T-helper 2 cell (primary cell): ENCODE measurements at places on chromosomes 7 and 10.

DNA sequence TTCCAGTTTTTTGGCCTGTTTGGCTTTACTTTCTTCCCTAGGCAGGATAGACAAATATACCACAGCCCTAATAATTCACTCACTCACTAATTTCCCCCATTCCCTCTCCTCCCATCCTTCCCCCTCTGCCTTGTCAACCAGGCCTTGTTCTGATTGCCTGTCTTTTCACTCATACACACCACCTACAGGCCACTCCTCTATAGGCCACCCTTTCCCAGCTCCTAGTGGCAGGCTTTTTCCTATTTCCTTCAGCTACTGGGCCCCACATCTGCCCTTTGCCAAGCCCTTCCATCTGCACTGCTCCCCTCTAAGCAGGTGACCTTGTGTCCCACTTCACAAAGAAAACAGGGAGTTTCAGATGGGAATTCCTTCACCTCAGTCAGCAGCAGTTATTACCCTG lies 59.8 kb upstream of the MSRB2 start:
- DNase-seq = no peak

- DNase-seq = no peak
Measured at GRCh38 chr10:21603721-21604120, 69.7 kb downstream of the MLLT10 start.

- DNase-seq = no peak
Measured at GRCh38 chr10:113924664-113925063, 70.2 kb downstream of the NHLRC2 start.

DNA sequence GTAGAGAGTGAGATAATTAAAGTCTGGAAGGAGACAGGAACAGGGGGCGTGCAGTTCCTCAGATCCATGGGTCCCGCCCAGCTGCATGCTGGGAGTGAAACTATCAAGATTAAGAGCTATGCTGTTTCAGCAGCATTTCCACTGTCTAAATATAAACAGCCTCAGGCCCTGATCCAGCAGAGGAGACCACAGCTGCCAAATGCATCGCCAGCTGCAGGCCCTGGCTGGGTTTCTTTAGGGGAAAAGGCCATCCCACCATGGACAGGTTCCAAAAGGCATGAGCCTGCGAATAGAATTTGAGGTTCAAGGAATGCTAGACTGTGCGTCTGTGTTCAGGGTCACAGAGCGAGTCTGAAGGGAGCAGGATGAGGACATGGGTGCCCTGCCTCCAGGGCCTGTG lies 411.4 kb downstream of the PAXIP1 start:
- no peak for DNase-seq

- no peak for DNase-seq
Measured at GRCh38 chr10:64098994-64099393, 577.8 kb downstream of the REEP3 start.

GRCh38 chr7:80175744-80176143 lies 41.1 kb downstream of the GNAI1 start:
- DNase-seq = peak; percentile 9

DNA sequence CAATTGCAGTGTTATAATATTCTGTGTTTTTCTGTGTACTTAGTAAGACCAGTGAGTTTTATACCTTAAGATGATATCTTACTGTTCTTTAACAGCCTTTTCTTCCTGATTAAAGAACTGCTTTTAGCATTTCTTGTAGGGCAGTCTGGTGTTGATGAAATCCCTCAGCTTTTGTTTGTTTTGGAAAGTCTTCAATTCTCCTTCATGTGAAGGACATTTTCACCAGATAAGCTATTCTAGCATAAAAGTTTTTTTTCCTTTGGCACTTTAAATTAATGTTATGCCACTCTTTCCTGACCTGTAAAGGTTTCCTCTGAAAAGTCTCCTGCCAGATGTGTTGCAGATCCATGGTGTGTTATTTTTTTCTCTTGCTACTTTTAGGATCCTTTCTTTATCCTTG lies 1059.8 kb downstream of the LRMDA start:
- no peak for DNase-seq

GRCh38 chr7:84100866-84101265 lies 93.7 kb downstream of the SEMA3A start:
- DNase-seq = no peak

DNA sequence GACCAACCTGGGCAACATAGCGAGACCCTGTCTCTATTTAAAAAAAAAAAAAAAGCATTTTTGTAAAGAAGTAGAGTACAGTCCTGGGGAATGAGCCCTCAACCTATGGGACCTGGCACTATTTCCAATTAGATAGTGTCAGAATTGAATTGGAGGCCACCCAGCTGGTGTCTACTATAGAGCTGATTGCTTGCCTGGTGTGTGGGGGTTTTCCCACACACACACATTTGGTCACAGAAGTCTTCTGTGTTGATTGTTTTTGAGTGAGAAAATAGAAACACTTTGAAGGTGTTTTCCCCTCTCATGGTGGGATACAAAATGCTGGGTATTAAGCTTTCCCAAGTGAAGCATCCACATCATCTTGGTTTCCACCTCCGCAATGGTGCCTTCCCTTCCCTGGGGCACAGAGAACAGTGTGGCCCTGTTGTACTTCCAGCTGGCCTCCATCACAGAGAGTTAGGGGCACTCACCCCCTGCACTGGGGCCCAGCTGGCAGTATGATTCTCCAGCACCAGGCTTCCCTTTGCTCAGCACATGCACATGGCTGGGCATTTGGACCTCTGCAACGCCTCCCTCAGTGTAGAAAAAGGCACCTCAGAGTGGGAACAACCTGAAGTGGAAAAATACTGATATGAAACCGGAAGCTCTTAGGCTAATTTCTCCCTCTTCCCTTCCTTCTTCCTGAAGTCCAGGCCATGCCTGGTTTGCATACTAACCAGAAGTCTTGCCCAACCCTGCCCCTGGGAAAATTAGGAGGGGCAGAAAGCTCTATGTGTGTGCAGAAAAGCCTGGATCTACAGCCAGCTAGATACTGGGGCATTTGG lies 10.7 kb upstream of the NFKB2 start:
- DNase-seq = no peak

DNA sequence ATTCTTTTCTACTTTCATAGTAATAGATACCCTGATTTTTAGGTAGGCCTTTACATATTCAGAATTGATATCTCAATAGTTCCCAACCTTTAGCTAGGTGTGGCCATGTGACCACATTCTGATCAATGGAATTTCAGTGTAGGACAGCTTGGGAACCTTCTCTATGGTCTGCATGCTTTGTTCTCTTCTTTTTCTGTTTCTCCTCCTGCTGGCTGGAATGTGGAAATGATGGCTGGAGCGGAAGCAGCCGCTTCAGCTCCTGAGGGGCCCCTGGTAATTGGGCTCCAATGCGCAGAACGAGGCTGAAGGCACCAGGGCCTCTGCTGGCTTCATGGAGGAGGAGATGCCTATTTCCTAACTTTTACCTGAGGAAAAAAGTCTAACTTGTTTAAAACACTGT lies 152.6 kb downstream of the ZMYND11 start:
- DNase-seq = no peak

- no peak for DNase-seq
Measured at GRCh38 chr7:141452911-141453310, 98.3 kb upstream of the AGK start.

- DNase-seq = no peak
Measured at GRCh38 chr10:555281-555680, 134.2 kb downstream of the DIP2C start.

- DNase-seq = no peak
Measured at GRCh38 chr10:12334186-12334530, 15.2 kb upstream of the CAMK1D start.

GRCh38 chr10:69660296-69660695 lies 30.2 kb downstream of the FAM241B start:
- no peak for DNase-seq

- no peak for DNase-seq
Measured at GRCh38 chr10:49158404-49158803, 24.6 kb upstream of the FAM170B start.

DNA sequence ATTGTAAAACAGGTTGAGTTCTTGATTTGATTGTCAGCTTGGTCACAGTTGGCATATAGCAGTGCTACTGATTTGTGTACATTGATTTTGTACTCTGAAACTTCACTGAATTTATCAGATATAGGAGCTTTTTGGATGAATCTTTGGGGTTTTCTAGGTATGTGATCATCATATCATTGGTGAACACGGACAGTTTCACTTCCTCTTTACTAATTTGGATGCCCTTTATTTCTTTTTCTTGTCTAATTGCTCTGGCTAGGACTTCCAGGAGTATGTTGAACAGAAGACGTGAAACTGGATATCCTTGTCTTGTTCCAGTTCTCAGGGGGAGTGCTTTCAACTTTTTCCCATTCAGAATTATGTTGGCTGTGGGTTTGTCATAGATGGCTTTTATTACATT lies 86.9 kb downstream of the EXOC4 start:
- DNase-seq = no peak

DNA sequence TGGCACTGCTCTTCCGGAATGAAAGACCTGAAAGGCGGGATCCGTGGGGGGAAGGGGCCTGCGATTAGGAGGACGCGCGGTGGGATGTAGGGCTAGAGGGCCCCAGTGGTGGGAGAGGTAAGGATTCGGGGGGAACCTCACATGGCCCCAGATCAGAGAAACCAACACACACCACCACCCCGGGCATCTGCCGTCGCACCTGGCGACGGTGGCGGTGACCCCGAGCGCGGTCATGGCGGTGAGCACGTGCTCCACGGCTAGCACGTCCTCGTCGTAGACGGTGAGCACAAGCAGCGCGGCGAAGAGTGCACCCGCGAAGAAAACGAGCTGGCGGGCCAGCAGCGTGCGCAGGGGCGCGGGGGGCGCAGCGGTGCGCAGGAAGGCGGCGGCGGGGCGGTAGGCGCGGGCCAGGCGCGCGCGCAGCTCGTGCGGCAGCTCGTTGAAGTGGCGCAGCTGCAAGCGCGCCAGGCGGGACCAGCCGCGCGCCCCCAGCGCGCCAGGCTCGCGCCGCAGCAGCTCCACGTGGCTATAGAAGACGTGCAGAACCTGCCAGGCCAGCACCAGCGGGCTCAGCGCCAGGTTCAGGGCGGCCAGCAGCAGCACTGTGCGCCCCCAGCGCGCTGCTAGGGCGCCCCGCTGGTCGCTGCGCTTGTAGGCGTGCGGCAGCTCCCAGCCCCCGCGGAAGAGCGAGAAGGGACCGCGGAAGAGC lies 5.7 kb downstream of the ATG9B start:
- DNase-seq = no peak

DNA sequence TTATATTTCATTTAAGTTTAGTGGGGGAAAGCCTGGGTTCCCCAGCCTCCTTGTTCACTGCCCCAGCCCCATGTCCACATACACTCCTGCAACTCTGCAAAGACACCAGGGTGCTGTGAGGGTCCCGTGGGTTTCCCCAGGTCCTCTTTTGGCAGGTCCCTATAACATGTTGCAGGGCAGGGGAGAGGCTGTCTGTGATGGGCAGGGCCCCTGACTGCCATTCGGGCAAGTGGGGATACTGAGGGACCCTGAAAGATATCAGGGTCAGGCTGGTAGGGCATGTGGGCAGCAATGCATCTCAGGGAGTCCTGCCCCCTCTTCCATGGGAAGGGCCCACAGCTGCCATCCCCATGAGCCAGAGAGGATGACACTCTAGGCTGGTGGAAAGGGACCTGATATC lies 28.4 kb downstream of the RASGEF1A start:
- DNase-seq = peak; percentile 2

GRCh38 chr10:91564508-91564907 lies 68.4 kb downstream of the PPP1R3C start:
- DNase-seq = no peak

DNA sequence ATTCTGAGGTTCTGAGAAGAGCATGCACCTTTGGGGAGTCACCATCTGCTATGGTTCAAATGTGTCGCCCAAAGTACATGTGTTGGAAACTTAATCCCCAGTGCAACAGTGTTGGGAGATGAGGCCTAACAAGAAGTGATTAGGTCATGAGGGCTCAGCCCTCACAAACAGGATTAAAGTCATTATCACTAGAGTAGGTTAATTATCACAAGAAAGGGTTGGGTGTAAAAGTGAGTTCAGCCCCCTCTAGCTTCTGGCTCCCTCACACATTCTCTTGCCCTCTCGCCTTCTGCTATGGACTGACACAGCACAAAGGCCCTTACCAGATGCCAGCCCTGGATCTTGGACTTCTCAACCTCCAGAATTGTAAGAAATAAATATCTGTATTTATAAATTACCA lies 100.3 kb upstream of the C10orf90 start:
- DNase-seq = no peak

- DNase-seq = no peak
Measured at GRCh38 chr10:89119651-89120050, 87.5 kb downstream of the CH25H start.

DNA sequence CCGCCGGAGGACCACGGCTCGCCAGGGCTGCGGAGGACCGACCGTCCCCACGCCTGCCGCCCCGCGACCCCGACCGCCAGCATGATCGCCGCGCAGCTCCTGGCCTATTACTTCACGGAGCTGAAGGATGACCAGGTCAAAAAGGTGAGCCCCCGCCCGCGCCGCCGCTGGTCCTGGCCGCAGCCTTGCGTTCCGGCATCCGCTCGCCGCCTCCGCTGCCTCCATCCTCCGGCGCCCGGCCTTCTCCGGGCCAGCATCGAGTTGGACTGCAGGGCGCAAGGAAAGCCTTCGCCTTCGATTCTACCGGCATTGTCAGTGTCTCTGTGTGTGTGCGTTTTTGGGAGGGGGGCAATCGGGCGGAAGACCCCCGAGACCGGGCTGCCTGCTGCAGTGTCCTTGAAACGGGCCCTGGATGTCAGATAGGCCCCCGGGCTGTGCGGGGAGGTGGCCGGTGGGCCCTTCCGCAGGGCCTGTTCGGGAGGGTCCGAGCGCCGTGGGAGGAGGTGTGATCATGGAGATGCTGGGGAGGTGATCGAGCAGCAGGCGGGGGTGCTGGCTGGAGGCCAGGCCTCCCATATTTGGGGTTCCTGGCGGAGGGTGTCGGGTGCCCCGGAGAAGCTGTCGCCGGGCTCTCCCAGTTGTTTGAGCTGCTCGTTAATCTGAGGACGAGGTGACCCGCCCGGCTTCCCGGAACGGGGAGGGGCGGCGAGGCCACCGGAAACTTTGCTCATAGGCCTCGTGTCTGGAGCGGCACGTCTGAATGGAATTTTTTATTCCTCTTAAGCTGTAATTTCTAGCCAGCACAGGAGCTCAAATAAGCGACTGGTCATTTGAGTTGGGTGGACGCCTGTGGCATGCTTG lies 40.8 kb downstream of the HK1 start:
- peak; percentile 56 for DNase-seq

- no peak for DNase-seq
Measured at GRCh38 chr10:98167191-98167590, 32.7 kb downstream of the R3HCC1L start.

DNA sequence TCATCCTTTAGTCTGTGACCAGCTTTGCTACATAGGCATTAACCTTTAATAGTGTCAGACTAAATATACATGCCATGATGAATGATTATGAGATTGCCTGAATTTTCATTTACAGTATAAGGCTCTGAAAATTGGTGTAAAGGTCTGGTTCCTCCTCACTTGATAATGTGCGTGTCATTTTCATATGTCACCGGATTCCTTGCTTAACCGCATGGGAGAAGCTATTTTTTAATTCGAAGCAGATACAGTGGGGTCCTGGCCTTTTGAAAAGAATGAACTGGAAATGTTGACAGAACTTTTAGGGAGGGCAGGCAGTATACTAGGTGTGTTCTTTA lies 192.4 kb upstream of the SH2B2 start:
- DNase-seq = no peak

- DNase-seq = no peak
Measured at GRCh38 chr7:45703373-45703821, 129.2 kb downstream of the ADCY1 start.
